Inflammatory macrophage (primary cell): ENCODE measurements at places on chromosomes 16 and 17.
A peak's percentile ranks its signal among the peaks of the same experiment; 100 is the strongest.

DNA sequence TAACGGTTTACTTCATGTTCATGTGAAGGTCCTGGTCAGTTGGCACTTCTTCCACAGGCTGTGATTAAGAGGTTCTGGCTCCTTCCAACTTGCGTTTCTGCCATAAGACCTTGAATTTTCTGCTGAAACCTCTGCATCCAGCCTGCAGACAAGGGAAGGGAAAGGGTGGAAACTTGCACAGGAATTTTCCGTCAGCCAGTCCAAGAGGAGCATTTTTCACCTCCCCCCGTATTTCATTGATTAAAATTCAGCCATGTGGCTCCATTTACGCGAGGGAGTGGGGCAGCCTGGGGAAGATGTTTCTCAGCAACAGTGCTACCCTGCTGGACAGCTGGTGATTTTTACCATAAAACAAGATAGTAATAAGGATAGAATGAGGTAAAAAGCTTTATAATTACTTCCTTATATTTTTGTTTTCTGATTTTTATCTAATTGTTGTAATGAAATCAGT lies 101.5 kb upstream of the SMIM36 start:
- no peak for DNase-seq

GRCh38 chr17:19250421-19251173 lies 13.4 kb downstream of the EPN2 start:
- no peak for DNase-seq

DNA sequence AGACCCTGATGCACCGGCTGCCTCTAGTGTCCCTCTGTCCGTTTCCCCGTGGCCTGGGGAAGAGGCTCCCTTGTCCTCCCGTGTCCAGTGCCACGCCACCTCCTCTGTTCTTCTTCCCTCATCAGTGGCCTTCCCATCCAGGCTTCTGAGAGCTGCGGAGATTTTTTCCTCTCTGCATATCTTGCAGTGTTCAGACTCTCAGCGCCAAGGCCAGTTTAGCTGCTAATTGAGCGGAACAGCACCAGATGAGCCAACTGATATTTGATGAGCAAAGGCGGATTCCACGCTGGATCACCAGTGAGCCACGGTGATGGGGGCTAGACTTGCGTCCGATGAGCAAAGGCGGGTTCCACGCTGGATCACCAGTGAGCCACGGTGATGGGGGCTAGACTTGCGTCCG lies 257.6 kb downstream of the FOXL1 start:
- no peak for DNase-seq

DNA sequence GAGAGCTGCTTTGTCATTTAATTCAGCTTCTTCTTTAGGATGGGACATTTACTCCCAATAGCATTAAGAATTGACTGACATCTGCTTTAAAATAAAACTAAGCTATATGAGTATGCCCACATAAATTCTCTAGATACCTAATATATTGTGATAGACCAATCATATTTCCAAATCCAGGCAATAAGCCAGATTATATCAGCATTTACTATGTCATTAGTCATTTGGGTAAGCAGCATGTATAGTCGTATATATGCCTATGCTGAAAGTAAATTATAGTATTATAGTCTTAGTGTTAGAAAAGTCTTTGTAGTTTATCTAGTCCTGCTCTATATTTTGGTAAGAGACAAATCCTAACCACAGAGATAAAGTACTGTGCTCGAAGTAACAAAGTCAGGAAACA lies 958.1 kb downstream of the KCNJ2 start:
- DNase-seq: no peak

GRCh38 chr17:55632893-55633292 lies 89.8 kb downstream of the TMEM100 start:
- no peak for DNase-seq

DNA sequence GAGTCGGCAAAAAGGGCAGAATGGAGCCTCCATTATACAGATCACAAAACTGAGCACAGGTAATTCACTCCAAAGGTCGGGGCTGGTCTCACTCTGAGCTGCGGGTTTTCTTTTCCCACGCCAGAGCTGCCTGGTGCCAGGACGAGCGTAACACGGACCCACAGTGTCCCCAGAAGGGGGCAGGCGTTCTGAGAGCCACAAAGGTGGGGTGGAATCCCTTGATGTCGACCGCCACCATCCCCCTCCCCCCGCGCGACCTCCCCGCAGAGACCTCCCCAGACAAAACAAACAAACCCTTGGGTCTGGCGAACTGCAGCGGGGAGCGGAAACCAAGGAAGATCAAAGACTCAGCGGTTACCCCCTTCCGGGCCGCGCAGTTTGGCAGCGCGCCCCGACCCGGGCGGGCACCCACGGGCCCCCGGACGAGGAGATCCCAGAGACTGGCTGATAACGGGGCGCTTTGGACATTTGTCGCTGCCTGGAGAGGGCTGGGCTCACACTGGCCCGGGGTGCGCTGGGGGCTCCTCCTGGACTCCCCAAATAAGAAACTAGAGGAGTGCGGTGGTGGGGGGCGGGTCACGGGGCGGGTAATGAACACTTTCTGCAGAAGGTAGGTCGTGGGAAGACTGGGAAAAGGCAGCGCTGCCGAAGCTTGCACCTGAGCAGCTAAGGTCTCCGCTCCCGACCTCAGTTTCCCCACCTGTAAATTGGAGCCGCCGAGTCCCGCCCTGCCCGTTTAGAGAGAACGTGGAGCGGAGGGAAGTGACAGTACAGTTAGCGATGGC lies 664 bp upstream of the NKD1 start:
- no peak for DNase-seq

- no peak for DNase-seq
These were observed 208.0 kb downstream of the FOXL1 start for GRCh38 chr16:86786338-86786737.

- DNase-seq: peak; percentile 40
These were observed at the start of gene ITGAE for GRCh38 chr17:3800362-3801271. Gene ITGAE, minus strand, starts transcription at chr17:3801188. Its CDS starts 44 bp downstream, at chr17:3801144.

DNA sequence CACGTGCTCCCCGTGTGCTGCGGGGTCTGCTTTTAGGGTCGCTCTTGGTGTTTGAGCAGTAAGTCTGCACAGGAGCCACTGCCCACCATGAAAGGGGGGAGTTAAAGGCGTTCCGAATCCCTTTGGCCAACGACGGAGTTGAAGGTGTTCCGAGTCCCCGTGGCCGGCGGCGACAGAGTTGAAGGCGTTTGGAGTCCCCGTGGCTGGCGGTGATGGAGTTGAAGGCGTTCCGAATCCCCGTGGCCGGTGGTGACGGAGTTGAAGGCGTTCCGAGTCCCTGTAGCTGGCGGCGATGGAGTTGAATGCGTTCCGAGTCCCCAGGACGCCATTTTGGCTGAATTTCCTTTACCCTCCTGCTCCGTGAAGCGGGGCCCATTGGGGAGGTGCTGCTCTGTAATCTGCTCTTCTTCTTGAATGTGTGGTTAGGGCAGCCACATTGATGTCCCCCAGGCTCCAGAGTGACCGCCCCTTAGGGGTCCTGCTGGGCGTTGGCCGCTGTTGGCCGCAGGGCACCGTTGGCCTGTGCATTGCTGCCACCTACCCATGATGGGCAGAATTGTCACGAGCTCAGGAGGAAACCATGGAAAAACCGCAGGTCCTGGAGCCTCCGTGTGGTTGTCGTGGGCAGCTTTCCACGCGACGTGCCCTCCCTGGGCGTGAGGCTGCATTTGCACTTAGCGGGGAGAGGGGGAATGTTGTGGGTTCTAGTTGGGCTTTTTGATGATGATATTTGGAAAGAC lies 73.7 kb upstream of the ZNF750 start:
- DNase-seq: peak; percentile 4

DNA sequence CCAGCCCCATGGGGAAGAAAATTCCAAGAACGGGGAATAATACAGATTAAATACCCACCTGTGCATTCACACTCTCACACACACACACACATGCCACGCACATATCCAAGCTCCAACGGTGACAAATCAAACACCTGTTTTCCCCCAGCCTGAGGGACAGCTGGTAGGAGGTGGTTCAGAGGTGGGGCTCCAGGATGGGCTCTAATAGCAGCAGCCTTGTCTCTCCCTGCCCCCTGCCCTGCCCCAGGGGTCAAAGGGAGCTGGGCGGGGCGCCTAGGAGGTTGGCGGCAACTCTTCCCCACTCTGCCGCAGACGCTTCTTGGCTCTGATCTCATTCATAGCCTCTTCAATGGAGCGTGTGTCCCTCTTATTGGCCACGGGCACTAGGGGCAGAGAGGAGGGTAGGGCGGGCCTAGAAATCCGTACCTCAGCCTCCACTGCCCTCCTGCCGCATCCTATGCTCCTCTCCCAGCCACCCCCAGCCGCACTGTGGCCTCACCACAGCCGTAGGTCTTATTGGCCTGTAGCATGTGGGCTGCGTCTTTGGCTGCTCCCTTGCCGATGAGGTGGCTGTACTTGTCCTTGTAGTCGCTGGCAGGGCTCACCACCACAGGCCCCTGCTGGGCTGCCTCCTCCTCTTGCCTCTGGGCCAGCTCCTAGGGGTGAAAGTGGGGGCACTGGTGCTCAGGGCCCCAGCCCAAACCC lies 8.2 kb downstream of the SPAG7 start:
- DNase-seq: no peak

DNA sequence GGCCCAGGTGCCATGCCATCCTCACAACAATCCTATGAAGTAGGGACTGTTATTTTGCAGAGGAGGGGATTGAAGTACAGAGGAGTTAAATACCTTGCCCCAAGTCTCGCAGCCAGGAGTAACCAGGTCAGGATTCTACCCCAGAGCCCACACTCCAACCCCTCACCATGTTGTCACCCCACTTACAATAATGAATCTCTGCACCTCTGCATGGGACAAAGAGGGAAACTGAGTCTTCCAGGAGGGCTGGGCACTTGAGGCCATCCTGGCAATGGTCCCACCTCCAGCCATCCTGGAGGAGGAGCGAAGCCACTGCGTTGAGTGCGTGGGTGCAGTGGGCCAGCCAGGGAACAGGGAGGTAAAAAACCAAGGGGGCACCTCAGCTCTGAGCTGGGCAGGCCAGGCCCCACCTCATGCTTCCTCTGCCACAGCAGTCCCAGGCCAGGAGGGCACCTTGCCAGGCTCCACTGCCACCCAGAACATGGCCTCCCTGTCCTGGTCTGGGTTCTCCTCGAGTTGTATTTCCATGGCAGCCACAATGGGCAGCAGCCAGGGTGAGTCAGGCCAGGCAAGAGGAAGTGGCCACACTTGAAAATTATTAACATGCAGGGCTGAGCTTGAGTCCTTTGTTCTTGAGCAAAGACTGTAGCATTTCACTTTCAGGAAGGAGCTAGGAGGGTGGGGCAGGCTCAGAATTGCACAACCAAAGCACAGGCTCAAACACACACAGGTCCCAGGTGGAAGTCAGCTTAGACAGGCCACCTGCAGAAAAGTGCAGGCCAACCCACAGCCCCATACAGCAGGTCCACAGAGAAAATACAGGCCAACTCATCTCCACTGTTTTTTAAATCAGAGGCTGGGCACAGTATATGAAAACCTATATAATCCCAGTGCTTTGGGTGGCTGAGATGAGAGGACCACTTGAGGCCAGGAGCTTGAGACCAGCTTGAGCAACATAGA lies 52.1 kb downstream of the CUEDC1 start:
- DNase-seq: peak; percentile 93

- DNase-seq: no peak
These were observed 37.3 kb downstream of the SMG6 start for GRCh38 chr17:2266045-2266864.
